ENCODE measurements at places on chromosomes 5 and 9.

DNA sequence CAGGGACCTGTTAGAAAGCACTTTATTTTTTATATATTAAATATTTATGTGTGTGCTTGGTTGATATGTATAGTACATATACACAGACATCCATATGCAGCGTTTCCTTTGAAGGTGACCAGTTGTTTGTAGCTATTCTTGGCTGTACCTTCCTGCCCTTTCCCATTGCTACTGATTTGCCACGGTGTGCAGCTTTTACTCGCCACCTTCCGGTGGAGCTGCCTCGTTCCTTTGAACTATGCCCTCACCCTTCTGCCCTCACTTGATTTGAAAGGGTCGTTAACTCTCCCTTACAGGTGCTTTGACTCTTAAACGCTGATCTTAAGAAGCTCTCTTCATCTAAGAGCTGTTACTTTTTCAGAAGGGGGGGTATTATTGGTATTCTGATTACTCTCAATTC, 20.5 kb downstream of the RGMB start:
- DNase-seq = no peak

DNA sequence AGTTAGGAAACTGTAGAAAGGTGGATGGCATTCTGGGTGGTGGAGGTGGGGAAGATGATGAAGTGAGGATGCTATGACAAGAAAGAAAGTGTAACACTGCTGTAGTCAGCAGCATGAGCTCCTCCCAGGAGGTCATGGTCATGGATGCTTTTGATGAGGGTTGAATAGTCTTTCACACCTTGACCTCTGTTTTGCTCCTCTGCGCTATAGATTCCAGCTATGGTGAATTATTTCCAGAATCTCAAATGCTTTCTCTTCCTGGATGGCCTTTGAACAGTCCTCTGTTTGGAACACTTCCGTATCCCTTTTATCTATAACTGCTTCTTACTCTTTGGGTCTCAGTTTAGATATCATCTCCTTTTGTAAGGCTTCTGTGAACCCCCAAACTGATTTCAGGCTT, 165.9 kb upstream of the PPP1R2B start:
- DNase-seq = no peak

DNA sequence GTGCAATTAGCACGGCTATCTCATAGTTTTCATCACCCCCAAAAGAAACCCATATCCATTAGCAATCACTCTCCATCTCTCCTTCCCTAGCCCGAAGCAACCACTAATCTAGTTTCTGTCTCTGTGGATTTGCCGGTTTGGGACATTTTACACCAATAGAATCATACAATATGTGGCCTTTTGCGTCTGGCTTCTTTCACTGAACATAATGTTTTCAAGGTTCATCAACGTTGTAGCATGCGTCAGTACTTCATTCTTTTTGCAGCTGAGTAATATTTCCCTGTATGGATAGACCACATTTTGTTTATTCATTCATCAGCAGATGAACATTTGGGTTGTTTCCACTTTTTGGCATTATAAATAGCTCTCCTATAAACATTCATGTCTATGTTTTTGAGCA, 75.4 kb upstream of the TBC1D2 start:
- DNase-seq = no peak

- no peak for DNase-seq
These were observed 11.9 kb downstream of the FAM240B start for GRCh38 chr9:38707885-38708637.

- no peak for DNase-seq
These were observed 49.9 kb upstream of the PPP2CA start for GRCh38 chr5:134275822-134276221.

- no peak for DNase-seq
These were observed 2.0 kb downstream of the PRLR start for GRCh38 chr5:35228310-35228709.

- no peak for DNase-seq
These were observed 92.1 kb upstream of the IER5L start for GRCh38 chr9:129270205-129270604.

- peak; percentile 87 for DNase-seq
These were observed 680 bp downstream of the GPX8 start for GRCh38 chr5:55160493-55161209.

DNA sequence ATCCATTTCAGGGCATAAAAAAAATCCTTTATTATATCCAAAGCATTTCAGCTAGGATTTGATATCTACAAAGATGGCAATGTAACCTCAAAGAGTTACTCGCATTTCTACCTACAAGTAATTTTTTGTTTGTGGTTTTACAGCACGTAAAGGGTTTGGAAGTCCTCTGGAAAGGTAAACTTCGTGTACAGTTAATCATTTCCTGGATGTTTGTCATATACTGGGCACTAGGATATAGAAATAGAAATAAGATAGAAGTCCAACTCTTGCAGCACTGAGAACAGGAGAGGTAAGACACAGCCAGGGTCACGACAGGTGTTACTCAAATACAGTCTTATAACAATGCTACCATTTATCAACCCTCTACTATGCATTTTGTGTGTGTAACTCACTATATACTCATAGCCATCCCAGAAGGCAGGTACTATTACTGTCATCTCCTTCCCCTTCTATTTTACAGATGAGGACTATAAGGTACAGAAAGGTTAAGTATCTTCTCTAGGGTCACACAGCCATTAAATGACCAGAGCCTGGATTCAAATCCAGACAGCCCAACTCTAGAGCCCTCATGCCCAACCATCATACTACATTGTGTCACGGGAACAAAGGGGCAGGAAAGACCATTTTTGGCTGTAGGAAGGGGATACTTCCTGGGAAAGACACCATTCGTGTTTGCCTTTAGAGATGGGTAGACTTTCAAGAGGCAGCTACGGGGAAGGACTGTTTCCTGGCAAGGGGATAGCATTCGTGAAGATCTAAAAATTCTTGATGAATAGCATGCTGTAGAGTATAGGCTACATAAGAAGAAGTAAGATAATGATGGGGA, 19.0 kb downstream of the NDUFA8 start:
- DNase-seq = no peak
